T-helper 17 cell (primary cell): ENCODE measurements at places on chromosomes 6 and 20. TPM values are rescaled to one million over a fixed set of nuclear protein-coding genes. Genes with fewer than 3 reads are reported as not detected.
A peak's percentile ranks its signal among the peaks of the same experiment; 100 is the strongest.

DNA sequence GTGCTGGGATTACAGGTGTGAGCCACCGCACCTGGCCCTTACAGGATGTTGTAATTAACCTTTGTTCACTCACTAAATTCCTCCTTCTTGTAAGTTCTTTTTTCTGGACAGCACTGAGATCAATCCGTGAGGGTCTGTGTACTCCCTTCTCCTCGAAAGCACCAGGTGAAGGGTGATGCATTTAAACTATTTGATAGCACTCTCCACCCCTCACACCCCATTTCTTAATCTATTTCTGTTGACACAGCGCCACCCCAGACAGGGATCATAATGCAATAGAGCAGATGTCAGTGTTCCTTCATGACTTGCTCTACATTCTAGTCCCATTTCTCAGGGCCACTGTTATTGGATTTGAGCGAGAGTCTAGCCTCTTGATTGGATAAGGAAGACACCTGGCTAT lies 46.3 kb downstream of the PPP1R14C start:
- no peak for DNase-seq
- H3K36me3 ChIP-seq = no peaks in the 10 kb centered on the region
- H3K4me3 ChIP-seq = no peak overlapping the region
- H3K4me1 ChIP-seq = no peaks in the 10 kb centered on the region
- peaks cover 39% of the 10 kb centered on the region for H3K27me3 ChIP-seq

- H3K4me1 ChIP-seq = peaks cover 2% of the 10 kb centered on the region
- H3K27me3 ChIP-seq = no peaks in the 10 kb centered on the region
- DNase-seq = no peak
- no peak overlapping the region for H3K4me3 ChIP-seq
Measured at GRCh38 chr6:143090314-143091044, 29.8 kb downstream of the AIG1 start.

DNA sequence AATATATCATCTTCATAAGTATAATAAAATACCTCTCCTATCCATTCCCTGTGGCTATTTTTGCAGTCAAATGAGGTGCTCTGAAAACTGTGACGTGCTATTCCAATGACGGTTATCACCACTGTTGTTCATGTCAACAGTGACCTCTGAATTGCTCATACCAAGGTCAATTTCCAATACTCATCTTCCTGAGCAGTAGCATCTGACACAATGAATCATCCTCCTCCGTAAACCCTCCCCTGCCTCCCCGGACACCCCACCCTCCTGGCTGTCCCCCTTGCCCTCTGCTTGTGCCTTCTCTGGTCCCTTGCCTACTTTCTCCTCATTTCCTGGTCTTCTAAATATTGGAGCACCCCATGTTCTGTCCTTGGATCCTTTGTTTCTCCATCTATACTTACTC lies 77.7 kb upstream of the SLC22A23 start:
- no peak for DNase-seq
- no peaks in the 10 kb centered on the region for H3K4me1 ChIP-seq
- no peaks in the 10 kb centered on the region for H3K36me3 ChIP-seq
- H3K4me3 ChIP-seq = no peak overlapping the region

DNA sequence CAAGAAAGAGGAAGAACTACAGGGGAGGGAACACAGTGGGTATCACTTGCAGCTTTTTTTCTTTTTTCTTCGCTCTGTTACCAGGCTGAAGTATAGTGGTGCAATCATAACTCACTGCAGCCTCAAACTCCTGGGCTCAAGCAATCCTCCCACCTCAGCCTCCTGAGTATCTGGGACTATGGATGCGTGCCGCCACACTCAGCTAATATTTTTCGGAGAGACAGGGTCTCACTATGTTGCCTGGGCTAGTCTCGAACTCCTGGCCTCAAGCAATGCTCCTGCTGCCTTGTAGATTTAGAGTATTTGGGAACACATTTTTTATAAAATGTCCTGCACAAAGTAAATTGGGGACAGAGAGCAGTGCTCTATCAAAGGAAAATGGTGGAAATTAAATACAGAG lies 28.3 kb downstream of the PARD6B start:
- no peaks in the 10 kb centered on the region for H3K4me1 ChIP-seq
- H3K36me3 ChIP-seq = no peaks in the 10 kb centered on the region
- no peak overlapping the region for H3K27ac ChIP-seq
- H3K4me3 ChIP-seq = no peak overlapping the region
- no peak for DNase-seq
- no peaks in the 10 kb centered on the region for H3K27me3 ChIP-seq

- no peak for DNase-seq
- H3K36me3 ChIP-seq = no peaks in the 10 kb centered on the region
- H3K27ac ChIP-seq = no peak overlapping the region
Measured at GRCh38 chr20:24118034-24118433, 129.5 kb upstream of the GGTLC1 start.

GRCh38 chr6:50825375-50826036 lies 6.8 kb downstream of the TFAP2B start:
- no peak overlapping the region for H3K27ac ChIP-seq
- H3K4me1 ChIP-seq = peaks cover 10% of the 10 kb centered on the region
- no peak overlapping the region for H3K4me3 ChIP-seq
- H3K27me3 ChIP-seq = peaks cover 85% of the 10 kb centered on the region

The BPIFB4 gene
- total RNA-seq = not detected

The ESR1 gene
- total RNA-seq = 3.9 TPM

- peaks cover 2% of the 10 kb centered on the region for H3K36me3 ChIP-seq
- H3K4me1 ChIP-seq = no peaks in the 10 kb centered on the region
- peaks cover 39% of the 10 kb centered on the region for H3K27me3 ChIP-seq
- no peak overlapping the region for H3K4me3 ChIP-seq
- H3K27ac ChIP-seq = no peak overlapping the region
Measured at GRCh38 chr6:110448846-110449540, 27.4 kb downstream of the SLC22A16 start.

GRCh38 chr6:37083243-37084138 lies 78.0 kb downstream of the FGD2 start:
- no peaks in the 10 kb centered on the region for H3K27me3 ChIP-seq
- peaks cover 2% of the 10 kb centered on the region for H3K36me3 ChIP-seq
- H3K4me1 ChIP-seq = peaks cover 6% of the 10 kb centered on the region
- no peak overlapping the region for H3K27ac ChIP-seq
- no peak for DNase-seq

The FAXC gene
- total RNA-seq = not detected

DNA sequence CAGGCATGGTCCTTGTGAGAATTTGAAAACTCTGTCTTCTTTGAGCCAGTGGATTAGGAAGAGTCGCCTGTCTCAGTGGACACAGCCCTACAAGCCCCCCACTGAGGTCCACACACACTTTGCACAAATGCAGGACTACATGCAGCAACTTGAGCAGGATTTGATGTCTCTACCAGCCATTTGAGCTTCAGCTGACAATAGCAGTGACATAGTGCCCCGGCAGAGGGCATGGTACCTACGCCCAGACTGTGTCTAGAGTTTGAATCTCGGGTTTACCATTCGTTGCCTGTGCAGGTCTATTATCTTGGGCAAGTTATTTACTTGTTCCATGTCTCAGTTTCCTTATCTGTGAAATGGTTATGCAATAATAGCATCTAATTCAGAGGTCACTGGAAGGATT lies 580.1 kb downstream of the TFAP2B start:
- no peaks in the 10 kb centered on the region for H3K27me3 ChIP-seq
- H3K36me3 ChIP-seq = no peaks in the 10 kb centered on the region
- no peaks in the 10 kb centered on the region for H3K4me1 ChIP-seq

DNA sequence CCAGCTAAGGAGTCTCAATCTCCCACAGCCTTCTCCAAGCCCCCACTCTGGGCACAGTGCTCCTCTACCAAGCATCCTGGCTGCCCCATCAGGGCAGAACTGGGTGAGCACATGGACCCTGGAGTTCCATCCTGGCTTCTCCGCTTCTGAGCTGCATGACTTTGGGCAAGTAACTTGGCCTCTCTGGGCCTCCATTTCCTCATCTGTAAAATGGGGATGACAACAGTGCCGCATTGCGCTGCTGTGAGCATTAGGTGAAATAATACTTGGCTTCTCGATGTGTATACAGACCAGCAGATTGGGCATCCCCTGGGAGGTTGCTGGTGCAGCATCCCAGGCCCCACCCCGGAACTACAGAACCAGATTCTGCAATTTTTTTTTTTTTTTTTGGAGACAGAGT lies 8.3 kb upstream of the RIPOR3 start:
- no peak for DNase-seq
- no peak overlapping the region for H3K4me3 ChIP-seq
- H3K4me1 ChIP-seq = no peaks in the 10 kb centered on the region
- peaks cover 5% of the 10 kb centered on the region for H3K36me3 ChIP-seq
- peaks cover 44% of the 10 kb centered on the region for H3K27me3 ChIP-seq

- no peak for DNase-seq
- no peaks in the 10 kb centered on the region for H3K36me3 ChIP-seq
- H3K4me3 ChIP-seq = no peak overlapping the region
- H3K27ac ChIP-seq = no peak overlapping the region
- no peaks in the 10 kb centered on the region for H3K4me1 ChIP-seq
- H3K27me3 ChIP-seq = no peaks in the 10 kb centered on the region
Measured at GRCh38 chr20:21804802-21805201, 99.3 kb downstream of the PAX1 start.

GRCh38 chr6:34658605-34659265 lies 37.8 kb downstream of the ILRUN start:
- peaks cover 2% of the 10 kb centered on the region for H3K36me3 ChIP-seq
- peaks cover 31% of the 10 kb centered on the region for H3K4me1 ChIP-seq

The BACH2 gene
- total RNA-seq = 53.7 TPM

GRCh38 chr6:3363296-3364025 lies 93.4 kb downstream of the SLC22A23 start:
- peaks cover 2% of the 10 kb centered on the region for H3K36me3 ChIP-seq
- H3K4me3 ChIP-seq = no peak overlapping the region
- H3K27me3 ChIP-seq = no peaks in the 10 kb centered on the region
- peaks cover 11% of the 10 kb centered on the region for H3K4me1 ChIP-seq
- no peak for DNase-seq
- peak overlapping the region; percentile 27 for H3K27ac ChIP-seq

The BLCAP gene
- 65.0 TPM for total RNA-seq

- H3K4me3 ChIP-seq = no peak overlapping the region
- H3K4me1 ChIP-seq = peaks cover 29% of the 10 kb centered on the region
- H3K36me3 ChIP-seq = peaks cover 5% of the 10 kb centered on the region
- H3K27me3 ChIP-seq = no peaks in the 10 kb centered on the region
- no peak for DNase-seq
Measured at GRCh38 chr6:109485266-109485935, 2.4 kb upstream of the ZBTB24 start.

DNA sequence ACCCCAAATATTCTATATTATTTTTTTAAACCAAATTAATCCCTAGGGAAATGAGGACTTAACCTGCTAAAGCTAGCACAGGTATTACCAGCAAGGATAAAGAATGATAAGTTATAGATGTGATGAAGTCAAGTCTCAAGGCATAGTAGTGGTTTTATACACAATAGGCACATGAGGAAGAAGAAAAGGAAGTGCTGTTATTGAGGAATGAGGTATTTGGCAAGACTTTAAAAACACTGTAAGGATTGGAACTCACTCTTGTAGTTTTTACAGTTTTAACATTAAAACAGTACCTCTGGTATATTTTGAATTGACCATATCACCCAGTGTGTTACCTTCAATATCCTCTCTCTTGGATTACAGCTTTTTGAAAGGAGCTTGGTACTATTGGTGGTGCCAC lies 54.6 kb downstream of the PHF3 start:
- H3K4me3 ChIP-seq = no peak overlapping the region
- peaks cover 14% of the 10 kb centered on the region for H3K4me1 ChIP-seq
- DNase-seq = no peak
- peaks cover 10% of the 10 kb centered on the region for H3K36me3 ChIP-seq
- H3K27ac ChIP-seq = no peak overlapping the region

GRCh38 chr6:27238010-27238983 lies 9.2 kb upstream of the PRSS16 start:
- peaks cover 84% of the 10 kb centered on the region for H3K27me3 ChIP-seq
- DNase-seq = no peak
- peak overlapping the region; percentile 94 for H3K27ac ChIP-seq
- peaks cover 7% of the 10 kb centered on the region for H3K4me1 ChIP-seq
- H3K36me3 ChIP-seq = peaks cover 2% of the 10 kb centered on the region

GRCh38 chr20:33209789-33210188 lies 7.4 kb upstream of the BPIFA3 start:
- H3K36me3 ChIP-seq = peaks cover 3% of the 10 kb centered on the region
- H3K4me1 ChIP-seq = peaks cover 2% of the 10 kb centered on the region
- H3K27me3 ChIP-seq = peaks cover 50% of the 10 kb centered on the region

GRCh38 chr6:54204921-54205591 lies 93.8 kb downstream of the MLIP start:
- H3K4me3 ChIP-seq = no peak overlapping the region
- no peaks in the 10 kb centered on the region for H3K4me1 ChIP-seq
- DNase-seq = no peak
- no peaks in the 10 kb centered on the region for H3K27me3 ChIP-seq
- H3K27ac ChIP-seq = no peak overlapping the region

The HAO1 gene
- total RNA-seq = not detected

- H3K27ac ChIP-seq = peak overlapping the region; percentile 19
- peaks cover 47% of the 10 kb centered on the region for H3K4me1 ChIP-seq
- DNase-seq = no peak
- peaks cover 46% of the 10 kb centered on the region for H3K27me3 ChIP-seq
- H3K4me3 ChIP-seq = no peak overlapping the region
Measured at GRCh38 chr6:105990151-105990550, 96.0 kb upstream of the PRDM1 start.

DNA sequence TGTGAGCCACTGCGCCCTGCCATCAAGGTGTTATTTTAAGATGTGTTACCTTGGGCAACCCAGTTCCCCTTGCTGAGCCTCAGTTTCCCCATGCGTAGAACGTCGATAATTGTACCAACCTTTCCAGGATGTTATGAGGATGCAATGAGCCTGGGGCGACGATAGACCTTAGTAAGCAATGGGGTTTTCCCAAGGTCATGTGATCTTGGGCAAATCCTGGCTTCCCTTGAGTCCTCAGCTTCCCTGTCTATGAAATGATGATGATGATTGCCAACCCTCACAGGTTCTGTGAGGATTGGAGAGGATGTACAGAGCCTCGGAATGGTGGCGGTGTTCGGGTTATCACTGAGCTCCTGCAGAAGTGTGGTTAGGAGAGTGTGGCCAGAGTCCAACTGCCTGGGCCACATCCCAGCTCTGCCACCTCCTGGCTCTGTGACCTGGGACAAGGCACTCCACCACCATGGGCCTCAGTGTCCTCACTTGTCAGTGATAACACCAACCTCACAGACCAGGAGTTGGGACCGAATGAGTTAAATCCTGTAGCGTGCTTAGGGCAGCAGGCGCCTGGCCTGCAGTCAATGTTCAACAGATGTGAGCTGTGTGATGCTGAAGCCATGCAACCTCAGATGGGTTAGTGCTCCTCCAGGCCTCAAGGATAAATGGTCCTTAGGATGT lies 23.4 kb downstream of the SIRPA start:
- H3K27me3 ChIP-seq = peaks cover 13% of the 10 kb centered on the region
- peaks cover 1% of the 10 kb centered on the region for H3K36me3 ChIP-seq
- no peak overlapping the region for H3K27ac ChIP-seq
